NCI-H526 (cell line): ENCODE measurements at places on chromosomes 16 and 17.

DNA sequence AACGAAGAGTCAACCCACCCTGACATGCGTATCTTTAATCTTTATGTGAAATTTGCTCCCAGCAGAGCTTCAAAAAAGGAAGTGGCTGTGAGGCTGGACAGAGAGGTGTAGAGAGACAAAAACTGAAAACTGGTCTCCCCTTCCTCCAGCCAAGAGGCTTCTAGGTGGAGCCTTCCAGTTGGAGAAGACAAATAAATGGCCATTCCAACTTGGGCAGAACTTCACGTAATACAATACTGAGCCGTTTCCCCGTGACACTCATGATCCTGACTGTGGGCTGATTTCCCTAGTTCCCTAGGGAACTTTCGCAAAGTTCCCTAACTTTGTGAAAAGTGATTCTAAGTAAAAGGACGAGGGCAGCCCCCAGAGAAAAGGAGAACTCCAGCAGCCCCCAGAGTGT, 78.8 kb downstream of the ZFHX3 start:
- no peak for DNase-seq

GRCh38 chr17:80786470-80786869, 205.2 kb upstream of the CHMP6 start:
- DNase-seq: no peak

GRCh38 chr17:3980381-3981014, 16.3 kb upstream of the ATP2A3 start:
- DNase-seq: no peak

DNA sequence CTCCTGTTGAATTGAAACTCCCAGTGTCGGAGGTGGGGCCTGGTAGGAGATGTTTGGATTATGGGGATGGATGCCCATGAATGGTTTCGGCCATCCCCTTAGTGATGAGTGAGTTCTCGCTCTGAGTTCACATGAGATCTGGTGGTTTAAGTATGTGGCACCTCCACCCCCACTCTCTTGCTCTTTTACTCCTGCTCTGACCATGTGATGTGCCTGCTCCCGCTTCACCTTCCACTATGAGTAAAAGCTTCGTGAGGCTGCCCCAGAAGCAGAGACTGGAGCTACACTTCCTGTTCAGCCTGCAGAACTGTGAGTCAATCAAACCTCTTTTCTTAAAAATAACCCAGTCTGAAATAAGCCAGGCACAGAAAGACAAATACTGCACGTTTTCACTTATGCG, 512.4 kb downstream of the HS3ST4 start:
- no peak for DNase-seq

- DNase-seq: no peak
Observed at GRCh38 chr16:62033065-62033464, 3.2 kb downstream of the CDH8 start.

- no peak for DNase-seq
Observed at GRCh38 chr16:68081861-68082628, 3.1 kb upstream of the NFATC3 start.

- peak; percentile 93 for DNase-seq
Observed at GRCh38 chr17:10119203-10120108, 79.0 kb downstream of the GAS7 start.

GRCh38 chr17:75652934-75653549, 13.9 kb downstream of the RECQL5 start:
- DNase-seq: no peak

- DNase-seq: no peak
Observed at GRCh38 chr17:44069974-44070454, 521 bp upstream of the G6PC3 start.

- DNase-seq: no peak
Observed at GRCh38 chr17:18157354-18157985, 26.2 kb upstream of the ALKBH5 start.

DNA sequence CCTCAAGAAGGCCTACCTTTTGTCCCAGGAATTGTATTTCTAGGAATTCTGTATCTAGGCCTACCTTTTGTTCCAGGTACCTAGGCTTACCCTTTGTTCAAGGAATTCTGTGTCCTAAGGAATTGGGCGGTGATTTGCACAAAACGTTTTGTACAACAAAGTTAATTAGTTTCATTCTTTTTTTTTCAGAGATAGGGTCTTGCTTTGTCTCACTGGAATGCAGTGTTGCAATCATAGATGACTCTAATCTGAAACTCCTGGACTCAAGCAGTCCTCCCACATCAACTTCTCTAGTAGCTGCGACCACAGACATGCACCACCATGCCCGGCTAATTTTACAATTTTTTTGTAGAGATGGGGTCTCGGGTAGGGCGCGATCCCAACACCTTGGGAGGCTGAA, 7.0 kb downstream of the CDR2L start:
- DNase-seq: no peak

DNA sequence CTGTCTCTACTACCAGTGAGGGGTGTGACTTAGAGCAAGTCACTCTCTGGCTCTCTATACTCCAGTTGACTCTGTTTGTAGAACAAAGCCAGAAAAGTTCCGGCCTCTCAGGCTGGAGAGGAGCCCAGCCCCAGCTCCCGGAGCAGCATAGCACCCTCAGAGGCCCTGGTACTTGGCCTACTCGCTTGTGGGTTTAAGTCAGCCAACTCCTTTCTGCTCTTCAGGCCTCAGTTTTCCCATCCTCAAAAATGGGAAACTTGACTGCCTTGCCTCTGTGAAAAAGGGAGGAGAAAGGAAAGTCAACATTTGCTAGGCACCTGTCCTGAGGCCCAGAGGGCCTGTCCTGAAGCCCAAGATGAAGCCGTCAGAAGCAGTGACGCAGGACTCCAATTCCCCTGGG, 1.1 kb downstream of the CHST6 start:
- no peak for DNase-seq

GRCh38 chr16:56102906-56103305, 88.4 kb upstream of the GNAO1 start:
- DNase-seq: no peak

DNA sequence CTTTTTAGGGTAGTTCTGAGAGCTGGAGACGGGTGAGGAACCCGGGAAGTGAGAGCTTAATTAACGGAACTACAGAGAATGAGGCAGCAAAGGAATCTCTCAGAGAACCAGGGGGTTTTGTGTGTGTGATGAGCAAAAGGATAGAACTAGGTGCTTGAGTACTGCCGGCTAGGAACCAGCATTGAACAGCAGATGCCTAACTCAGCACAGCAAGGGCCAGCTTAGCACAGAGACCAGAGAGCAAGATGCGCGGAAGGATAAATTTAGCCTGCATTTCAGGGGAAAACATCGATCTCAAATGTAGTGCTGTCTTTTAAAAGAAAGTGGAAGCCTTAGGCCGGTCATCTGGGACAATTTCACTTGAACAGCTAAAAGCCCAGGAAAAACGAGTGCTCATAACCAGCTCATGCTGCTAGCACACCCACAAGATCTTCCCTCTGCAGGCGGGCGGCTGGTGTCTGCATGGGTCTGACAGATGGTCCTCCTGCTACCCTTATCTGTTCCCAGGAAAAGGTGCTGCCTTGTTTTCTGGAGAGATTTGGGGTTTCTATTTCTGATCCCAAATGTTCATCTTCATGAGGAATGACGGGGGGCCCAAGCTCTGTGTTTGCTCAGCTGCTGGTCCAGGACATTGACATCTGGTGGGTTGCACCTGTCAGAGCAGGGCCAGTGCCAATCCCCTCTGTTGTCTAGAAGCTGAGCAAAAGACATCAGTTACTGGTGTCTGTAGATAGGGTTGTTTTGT, 103.9 kb downstream of the SOCS1 start:
- no peak for DNase-seq

DNA sequence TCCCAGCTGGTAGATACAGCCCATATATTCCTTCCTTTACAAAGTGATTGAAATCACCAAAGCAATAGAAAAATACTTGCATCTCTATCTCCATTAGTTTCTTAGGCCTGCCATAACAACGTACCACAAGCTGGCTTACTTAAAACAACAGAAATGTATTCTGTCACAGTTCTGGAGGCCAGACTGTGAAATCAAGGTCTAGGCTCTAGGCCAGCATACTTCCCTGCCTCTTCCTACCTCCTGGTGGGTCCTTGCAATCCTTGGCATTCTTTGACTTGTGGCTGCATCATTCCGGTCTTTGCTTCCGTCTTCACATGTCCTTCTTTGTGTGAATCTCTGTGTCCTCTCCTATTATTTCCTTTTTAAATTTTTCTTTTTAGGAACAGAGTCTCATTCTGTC, 62.5 kb downstream of the ERCC4 start:
- DNase-seq: no peak

DNA sequence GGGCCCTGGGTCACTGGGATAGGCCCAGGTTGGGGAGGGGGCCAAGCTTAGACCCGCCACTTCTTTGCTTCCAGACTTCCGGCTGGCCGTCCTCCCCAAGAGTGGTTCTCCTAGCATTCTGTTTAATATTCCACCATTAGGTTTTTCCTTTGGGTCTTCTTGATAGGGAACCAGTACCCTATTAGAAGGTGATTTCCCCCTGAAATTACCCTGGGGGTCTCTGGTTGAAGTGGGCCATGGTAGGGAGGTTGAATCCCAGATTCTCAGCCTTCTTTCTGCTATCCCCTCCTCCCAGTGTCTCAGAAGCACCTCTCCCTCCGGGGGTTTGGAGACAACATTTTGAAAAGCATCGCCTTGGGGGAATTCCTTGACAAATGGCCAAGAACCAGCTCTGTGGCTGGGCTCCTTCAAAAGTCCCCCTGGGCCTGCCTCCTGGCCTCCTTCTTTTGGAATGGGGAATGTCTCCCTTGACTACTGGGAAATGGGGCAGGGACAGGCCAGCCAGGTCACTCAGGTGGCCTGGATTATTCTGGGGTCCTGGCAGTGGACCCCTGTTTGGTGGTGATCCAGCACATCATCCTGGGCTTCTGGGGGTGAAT, 5.7 kb downstream of the LASP1 start:
- DNase-seq: no peak

GRCh38 chr16:85010446-85010930, 847 bp downstream of the ZDHHC7 start:
- DNase-seq: no peak

DNA sequence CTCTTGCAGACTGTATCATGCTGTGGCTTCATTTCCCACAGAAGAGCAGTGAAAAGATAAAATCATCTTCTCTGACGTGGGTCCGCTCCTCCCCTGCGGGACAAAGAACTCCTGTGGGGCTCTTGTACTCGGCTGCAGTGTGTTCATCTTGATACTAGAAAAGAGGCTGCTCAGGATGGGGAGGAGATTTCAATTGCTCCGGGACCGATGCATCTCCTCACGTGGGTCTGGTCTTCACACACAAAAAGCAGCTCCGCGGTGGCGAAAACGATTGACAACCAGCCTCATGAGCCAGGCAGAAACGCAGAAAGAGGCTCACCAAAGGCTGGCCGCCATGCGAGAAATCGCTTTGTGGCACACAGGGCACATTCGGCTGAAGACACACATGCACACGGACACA, 14.4 kb upstream of the KCNJ18 start:
- no peak for DNase-seq

- DNase-seq: no peak
Observed at GRCh38 chr17:37194208-37194607, 181.6 kb upstream of the C17orf78 start.

- DNase-seq: no peak
Observed at GRCh38 chr17:12756786-12757185, 32.5 kb upstream of the ARHGAP44 start.

- no peak for DNase-seq
Observed at GRCh38 chr17:66192378-66192687, 400 bp upstream of the CEP112 start.

GRCh38 chr16:67268136-67268579, 11.2 kb upstream of the PLEKHG4 start:
- no peak for DNase-seq

GRCh38 chr17:28404007-28404406, 2.0 kb downstream of the SLC46A1 start:
- no peak for DNase-seq

DNA sequence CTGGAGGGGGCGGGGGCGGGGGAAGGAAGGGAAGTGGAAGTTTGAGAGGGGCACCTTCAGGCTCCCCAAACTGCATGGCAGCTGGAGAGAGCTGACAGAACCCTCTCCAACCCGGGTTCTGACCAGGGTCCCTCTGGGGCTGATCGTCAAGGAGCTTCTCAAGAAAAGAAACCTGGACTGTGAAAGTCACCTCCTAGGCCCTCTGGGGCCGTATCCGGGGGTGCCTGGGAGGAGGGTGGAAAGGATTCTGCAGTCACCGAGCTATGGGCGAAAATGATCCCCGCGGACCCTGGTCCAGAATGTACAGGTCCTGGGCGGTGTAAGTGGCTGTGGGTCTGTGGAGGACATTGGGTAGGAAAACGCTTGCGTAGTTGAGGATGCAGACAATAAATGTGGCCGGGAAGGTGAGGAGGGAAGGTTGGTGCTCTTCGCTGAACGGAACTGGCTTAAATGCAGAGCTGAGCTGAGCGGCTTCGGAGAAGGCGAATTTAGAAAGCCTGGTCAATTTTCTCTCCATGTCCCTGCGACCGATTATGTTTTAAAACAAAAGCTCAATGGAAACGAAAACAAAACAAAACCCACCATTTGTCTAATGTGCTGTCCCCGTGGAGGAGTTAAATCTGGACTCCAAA, 3.6 kb upstream of the LHX1 start:
- no peak for DNase-seq

DNA sequence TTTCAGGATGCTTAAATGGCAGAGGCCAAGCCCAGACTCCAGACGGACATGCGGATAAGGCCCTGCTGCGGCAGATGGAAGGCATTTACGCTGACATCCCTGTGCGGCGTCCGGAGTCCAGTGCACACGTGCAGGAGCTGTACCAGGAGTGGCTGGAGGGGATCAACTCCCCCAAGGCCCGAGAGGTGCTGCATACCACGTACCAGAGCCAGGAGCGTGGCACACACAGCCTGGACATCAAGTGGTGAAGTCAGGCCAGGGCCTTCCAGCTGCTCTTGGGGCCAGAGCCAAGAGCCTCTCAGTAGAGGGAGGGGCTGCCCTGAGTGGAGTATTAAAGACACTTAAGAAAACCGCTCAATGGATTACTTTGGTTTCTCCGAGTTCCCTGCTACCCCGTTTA, 29.4 kb downstream of the NARF start:
- DNase-seq: no peak

DNA sequence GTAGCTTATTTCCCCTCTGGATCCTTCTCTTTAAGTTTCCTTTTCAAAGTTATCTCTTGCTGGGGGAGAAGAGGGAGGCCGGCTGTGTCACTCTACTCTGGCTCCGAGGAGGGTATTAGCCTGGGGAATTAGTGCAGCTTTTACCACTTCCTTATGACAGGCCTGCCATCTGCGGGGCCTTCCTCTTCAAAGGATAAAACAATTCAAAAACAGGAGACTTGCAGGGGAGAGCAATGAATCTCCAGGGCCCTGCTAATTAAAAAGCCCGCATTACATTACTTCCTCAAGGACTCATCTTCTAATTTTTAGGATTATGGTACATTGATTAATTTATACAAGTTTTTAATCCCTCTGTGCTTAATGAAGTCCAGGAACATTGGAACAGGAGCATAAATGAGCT, 190.9 kb upstream of the CDH5 start:
- DNase-seq: no peak

GRCh38 chr17:72631568-72631948, 460.9 kb downstream of the SLC39A11 start:
- DNase-seq: peak; percentile 98

- DNase-seq: no peak
Observed at GRCh38 chr16:70754851-70755600, 45.9 kb downstream of the VAC14 start.
